ENCODE measurements at places on chromosomes 4 and X.

DNA sequence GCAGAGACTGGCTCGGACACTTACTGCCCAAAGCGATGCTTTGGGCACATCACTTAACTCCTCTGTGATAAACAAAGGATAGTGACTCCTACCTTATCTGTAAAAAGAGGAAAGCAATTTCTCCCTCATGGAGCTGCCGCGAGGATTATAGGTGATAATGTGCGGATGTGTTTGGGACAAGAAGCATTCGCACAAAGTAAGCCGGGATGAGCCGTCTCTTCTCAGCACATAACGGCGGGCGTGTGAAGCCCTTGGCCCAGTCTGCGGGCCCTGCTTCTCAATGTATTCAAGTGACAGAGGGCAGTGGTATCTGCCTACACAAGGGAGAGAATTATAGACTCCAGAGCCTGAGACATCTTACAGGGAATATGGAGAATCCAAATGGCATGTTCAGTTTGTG, 550.3 kb upstream of the CPEB2 start:
- DNase-seq = no peak

- no peak for DNase-seq
These were observed 16.6 kb downstream of the HTRA3 start for GRCh38 chr4:8285976-8286718.

- DNase-seq = no peak
These were observed 15.1 kb downstream of the S100G start for GRCh38 chrX:16665089-16665488.

- DNase-seq = no peak
These were observed 18.0 kb upstream of the LANCL3 start for GRCh38 chrX:37553476-37553875.

DNA sequence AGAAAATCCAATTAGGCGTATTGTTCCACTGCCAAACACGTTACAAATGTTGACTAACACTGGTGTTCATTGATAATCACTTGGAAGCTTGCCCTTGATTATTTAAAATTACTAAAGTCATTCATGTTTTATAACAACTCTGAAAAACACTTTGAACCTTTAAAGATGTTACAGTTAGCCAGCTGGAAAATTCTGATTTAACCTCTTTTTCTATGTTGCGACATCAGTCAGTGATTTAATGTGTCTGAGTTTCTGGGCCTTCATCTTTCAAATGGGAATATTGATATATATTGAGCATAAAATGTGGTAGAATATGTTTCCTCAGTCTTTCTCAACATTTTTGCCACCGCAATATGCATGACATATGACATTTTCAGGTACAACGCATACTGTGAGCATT, 274.1 kb upstream of the TENM3 start:
- no peak for DNase-seq

DNA sequence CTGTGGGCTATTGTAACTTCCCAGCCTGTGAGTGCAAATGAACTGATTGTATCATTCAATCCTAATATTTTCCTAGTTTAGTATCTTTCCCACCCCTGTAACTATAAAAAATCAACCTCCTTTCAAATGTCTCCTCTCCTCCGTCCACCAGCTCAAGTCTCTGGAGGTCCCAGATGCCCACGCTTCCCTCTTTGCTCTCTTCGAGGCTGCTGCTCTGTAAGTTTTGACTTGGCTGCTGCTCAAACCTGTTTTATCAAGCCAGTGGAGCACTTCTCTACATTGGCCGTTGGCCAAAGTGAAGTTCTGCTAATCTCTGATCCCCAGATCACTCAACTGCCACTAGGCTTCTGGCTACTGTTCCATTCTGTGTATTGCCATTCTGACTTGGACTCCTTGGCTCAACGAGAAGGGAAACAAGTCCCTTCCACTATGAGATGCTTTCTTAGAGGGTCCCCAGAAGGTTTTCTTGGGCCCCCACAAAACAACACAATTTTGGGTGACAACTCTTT, 60.7 kb upstream of the RAPGEF2 start:
- peak; percentile 84 for DNase-seq

DNA sequence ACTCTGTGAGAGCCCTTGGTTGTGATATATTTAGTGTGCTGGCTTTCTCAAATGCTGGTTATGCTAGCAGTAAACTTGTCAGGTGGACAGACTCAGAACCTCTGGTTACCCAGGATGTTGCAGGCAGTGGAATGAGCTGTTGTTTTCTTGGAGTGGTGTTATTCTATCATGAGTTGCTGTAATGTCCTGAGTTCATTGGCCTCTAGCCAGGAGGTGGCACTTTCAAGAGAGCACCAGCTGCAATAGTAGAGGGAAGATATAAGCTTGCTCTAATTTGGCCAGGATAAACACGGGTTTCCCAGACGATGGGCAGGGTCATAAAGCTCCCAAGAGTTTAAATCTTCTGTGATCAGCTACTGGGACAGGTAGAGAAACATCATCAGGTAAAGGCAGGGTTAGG, 95.0 kb upstream of the UBQLN2 start:
- DNase-seq = no peak

DNA sequence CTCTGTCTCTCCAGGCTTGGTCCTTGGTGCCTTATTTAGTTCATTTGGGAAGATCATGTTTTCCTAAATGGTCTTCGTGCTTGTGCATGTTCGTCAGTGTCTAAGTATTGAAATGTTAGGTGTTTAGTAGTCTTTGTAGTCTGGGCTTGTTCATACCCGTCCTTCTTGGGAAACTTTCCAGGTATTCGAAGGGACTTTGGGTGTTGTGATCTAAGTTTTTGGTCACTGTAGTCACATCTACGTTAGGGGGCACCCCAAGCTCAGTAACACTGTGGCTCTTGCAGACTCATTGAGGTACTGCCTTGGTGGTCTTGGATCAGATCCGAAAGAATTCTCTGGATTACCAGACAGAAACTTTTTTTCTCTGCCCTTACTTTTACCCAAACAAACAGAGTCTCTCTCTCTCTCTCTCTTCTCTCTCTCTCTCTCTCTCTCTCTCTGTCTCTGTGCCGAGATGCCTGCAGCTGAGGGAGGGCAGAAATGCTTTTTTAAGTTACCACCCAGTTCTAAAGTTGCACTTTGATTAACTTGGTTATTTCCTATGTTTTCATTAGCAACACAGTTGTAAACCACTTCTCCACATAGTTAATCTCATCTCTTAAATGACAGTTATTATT, 67.6 kb upstream of the SLC7A3 start:
- DNase-seq = peak; percentile 41

GRCh38 chr4:130722361-130722760, 1626.4 kb downstream of the C4orf33 start:
- DNase-seq = no peak

GRCh38 chrX:16828124-16828908, 41.8 kb downstream of the RBBP7 start:
- DNase-seq = no peak

Measured in BE2C (cell line).